ENCODE measurements at places on chromosomes 13 and 19.

DNA sequence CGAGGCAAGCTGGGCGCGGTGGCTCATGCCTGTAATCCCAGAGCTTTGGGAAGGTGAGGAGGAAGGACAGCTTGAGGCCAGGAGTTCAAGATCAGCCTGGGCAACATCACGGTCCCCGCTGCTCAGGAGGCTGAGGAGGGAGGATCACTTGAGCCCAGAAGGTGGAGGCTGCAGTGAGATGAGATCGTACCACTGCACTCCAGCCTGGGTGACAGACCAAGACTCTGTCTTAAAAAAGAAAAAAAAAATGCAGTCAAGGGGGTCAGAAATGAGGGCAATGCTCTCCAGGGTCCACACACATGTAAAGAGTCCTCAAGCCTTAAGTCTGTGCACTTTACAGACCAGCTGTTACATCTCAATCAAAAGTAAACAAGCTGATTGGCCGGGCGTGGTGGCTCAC lies 8.5 kb downstream of the R3HDM4 start:
- no peak for DNase-seq

- peak; percentile 86 for DNase-seq
Measured at GRCh38 chr19:35013041-35013819, 13.1 kb downstream of the GRAMD1A start.

GRCh38 chr13:98843482-98843877 lies 91.0 kb upstream of the SLC15A1 start:
- no peak for DNase-seq

- no peak for DNase-seq
Measured at GRCh38 chr13:107271227-107271626, 703.3 kb upstream of the ARGLU1 start.

- DNase-seq = no peak
Measured at GRCh38 chr13:52737965-52738364, 1.7 kb downstream of the CNMD start.

- DNase-seq = no peak
Measured at GRCh38 chr13:114112231-114112825, 20.1 kb downstream of the RASA3 start.

- no peak for DNase-seq
Measured at GRCh38 chr13:75897386-75897785, 261.3 kb downstream of the LMO7 start.

GRCh38 chr19:55116859-55117662 lies at the start of gene PPP1R12C:
Gene PPP1R12C (minus strand): TSS chr19:55117637. CDS start chr19:55117543, 94 bp downstream.
- DNase-seq = no peak

DNA sequence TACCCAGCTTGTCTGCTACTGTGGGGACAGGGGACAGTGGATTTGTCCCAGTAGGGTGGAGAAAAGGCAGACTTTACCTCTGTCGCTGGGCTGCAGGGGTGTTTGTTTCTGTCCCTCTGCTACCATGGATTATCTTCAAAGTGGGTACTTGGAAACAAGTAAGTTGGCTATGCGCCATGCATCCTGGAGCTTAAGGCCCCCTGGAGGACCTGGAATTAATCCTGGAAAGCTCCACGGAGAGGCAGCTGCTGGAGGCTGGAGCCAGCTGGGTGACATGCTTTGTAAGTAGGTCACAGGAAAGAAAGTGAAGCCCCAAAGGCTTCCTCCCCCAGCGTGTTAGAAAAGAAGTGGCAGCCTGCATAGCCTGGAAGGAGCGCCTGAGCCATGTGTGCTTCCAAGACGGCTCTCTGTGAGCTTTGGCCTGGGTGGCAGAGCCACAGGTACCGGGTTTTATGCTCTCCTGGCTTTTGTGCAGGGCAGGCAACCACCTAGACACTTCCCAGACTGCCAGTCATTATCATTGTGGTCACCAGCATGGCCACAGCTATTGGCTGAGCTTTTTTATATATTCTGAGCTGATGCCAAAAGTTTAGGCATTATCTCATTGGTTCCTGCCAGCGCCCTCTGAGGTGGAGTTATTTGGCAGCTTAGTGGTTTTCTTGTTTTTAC lies 9.5 kb downstream of the B3GLCT start:
- DNase-seq = peak; percentile 8

- peak; percentile 65 for DNase-seq
Measured at GRCh38 chr19:41795031-41795461, 1.3 kb upstream of the CEACAM3 start.

DNA sequence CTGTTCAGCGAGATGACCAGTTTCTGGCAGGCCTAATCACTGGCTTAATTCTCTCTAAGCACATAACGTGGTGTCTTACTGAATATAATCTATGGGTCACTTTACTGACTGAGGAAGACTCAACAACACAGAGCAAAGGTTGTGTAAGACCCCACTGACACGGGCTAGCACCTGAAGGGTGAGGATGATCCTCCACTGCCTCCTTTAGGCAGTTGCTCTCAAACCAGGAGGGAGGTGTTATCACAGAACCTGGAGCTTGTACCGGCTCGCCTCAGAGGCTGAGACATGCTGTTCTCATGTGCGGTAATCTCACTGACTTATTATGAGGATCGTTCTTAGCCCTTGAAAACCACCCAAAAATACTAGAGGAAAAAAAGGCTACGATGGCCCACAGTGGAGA lies 28.3 kb downstream of the RCBTB2 start:
- no peak for DNase-seq

GRCh38 chr13:28423010-28423409 lies 71.9 kb downstream of the FLT1 start:
- no peak for DNase-seq

DNA sequence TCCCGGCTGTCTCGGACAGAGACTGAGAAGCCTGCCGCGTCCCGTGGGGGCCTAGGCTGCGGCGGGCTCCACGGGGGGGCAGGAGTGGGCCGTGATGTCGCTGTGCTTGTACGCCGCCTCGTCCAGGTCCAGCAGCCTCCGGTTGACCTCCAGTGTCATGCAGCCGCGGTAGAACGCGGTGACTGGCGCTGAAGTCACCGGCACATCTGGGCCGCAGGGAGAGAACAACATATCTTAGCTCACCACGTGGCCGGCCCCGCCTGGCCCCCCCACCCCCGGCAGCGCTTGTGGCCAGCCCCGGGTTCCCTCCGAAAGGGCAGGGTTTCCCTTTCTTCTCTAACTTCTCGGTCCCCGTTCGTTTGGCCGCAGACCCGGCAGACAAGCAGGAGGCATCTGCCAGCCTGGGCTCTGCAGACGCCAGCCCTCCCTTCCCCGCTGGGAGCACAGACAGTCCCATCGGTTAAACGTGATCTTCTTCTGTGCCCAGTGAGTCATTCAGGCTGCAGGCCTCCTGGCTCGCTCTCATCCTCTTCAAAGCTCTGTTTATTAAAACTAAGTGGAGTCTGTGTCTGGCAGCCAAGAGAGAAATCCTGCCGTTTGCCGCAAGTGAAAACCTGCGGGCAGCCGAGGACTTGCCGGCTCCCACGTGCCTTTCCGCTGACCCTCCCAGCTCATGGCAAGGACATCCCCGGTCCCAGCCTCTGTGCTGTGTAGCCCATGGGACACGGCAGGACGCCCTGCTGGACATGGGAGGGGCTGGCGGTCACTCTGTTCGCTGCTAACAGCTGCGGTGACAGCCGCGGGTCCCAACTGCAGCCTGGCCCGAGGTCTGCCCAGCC lies 42.8 kb downstream of the GAS6 start:
- DNase-seq = no peak

GRCh38 chr13:98938801-98939200 lies 39.1 kb downstream of the DOCK9 start:
- DNase-seq = no peak

DNA sequence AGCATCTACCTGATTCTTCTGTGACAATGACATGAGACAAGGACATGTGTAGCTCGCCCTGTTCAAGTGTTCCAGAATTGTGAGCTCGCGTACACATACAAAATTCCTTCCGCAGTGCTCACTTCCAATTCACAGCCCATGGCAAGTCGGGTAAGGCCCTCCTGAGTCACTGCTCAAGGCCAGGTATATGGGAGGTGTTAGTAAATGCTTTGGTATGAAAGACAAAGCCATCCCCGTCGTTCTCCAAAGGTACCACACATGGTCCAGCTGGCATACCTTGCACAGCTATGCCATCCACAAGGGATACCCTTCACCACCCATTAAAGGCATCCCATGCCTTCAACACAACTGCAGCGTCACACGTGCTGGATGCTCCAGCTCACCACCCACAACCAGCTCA lies 4.4 kb upstream of the ELL start:
- no peak for DNase-seq

- DNase-seq = no peak
Measured at GRCh38 chr13:86581706-86582105, 782.5 kb upstream of the SLITRK6 start.

DNA sequence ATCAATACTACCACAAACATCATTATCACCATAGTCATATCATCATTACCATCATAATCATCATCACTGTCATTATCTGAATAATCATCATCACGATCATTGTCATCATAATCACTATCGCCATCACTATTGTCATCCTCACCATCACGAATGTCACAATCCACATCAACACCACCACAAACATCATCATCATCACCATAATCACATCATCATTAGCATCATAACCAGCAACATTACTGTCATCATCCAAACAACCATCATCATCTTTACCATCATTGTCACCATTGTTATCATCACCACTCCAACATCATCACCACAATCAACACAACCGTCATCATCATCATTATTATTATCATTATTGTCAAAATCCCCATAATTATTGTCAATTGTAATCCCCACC lies 61.2 kb downstream of the MBD3L1 start:
- DNase-seq = no peak

- no peak for DNase-seq
Measured at GRCh38 chr13:80083853-80084676, 256.9 kb downstream of the SPRY2 start.

GRCh38 chr19:19719798-19720197 lies 13.1 kb downstream of the ZNF14 start:
- no peak for DNase-seq
